ENCODE measurements at places on chromosomes 12 and 14. TPM values are rescaled to one million over a fixed set of nuclear protein-coding genes. Genes with fewer than 3 reads are reported as not detected.
A peak's percentile ranks its signal among the peaks of the same experiment; 100 is the strongest.

The SDR9C7 gene
- polyA plus RNA-seq: not detected

The GARIN6 gene
- not detected for polyA plus RNA-seq

The KLRC2 gene
- polyA plus RNA-seq: not detected

The TSPAN19 gene
- polyA plus RNA-seq: not detected

The KRT6C gene
- polyA plus RNA-seq: 0.03 TPM

The DENND5B gene
- polyA plus RNA-seq: 4.1 TPM

The ERG28 gene
- 6.0 TPM for polyA plus RNA-seq

The VIPAS39 gene
- 9.5 TPM for polyA plus RNA-seq

DNA sequence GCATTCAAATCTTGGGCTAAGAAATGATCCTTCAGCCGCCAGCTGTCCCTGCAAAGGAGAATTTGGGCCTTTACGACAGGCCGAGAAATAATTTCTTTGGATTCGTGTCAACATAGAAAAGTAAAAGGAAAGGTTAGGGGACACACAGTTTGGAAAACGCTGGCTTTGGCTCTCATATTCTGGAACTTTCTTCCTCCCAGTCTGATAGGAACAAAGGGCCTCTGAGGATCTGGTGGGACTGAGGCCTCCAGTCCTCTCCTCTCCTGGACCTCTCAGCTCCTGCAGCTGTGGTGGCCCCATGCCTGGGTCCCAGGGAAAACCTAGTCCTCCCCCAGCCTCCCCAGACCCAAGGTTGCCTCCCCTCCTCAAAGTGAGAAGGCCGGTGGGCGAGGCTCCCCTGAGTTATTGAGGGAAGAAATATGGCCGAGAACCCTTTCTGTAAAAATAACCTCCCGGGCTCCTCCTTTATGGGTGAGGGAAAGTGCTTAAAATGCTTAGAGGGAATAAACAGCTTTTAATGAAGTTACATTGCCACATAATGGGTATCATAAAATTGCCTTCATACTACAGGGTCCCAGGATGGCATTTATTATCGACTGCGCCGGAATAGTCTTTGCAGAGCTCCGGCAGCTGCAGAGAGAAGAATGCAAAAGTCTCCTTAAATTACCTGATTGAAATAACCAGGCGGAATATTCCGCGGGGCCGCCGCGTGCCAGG is 188.3 kb downstream of the PHETA1 start:
- no peak for DNase-seq
- no peaks in the 10 kb centered on the region for H3K27me3 ChIP-seq
- H3K4me1 ChIP-seq: peaks cover 13% of the 10 kb centered on the region
- H3K27ac ChIP-seq: no peak overlapping the region

DNA sequence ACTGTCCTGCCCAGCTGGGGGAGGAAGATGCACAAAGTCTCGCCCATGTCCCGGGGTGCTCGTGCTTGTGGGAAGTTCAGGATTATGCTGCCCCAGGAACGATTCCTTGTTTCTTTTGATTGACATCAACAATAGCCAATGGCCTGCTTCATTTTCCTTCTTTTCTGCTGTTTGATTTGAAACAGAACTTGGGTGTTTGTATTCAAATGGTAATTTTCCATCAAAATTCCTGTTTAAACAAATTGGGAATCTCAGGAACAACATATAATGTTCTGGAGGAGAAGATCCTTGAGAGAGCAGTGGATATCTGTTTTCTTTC is 97.4 kb downstream of the ADGRD1 start:
- H3K4me1 ChIP-seq: no peaks in the 10 kb centered on the region
- no peak overlapping the region for H3K4me3 ChIP-seq
- H3K27me3 ChIP-seq: no peaks in the 10 kb centered on the region
- no peak overlapping the region for H3K27ac ChIP-seq

DNA sequence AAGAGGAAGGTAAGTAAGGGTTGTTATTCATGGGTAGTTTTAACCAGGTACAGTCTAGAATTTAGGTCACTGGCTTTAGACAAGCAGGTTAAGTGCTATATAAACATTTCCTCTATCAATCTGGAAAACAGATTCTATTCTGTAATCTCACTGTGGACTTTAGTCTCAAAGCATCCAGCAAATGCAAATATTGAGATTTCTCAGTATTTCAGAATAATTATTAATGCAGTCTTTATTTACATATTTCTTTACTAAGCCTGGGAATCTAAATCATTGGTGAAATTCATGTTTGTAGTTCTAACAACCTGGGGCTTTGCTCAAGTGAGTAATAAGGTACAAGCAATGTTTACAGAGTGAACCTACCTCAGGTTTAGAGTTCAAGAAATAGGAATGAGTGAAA is 61.9 kb downstream of the SLC41A2 start:
- DNase-seq: peak; percentile 3
- no peak overlapping the region for H3K4me3 ChIP-seq
- no peaks in the 10 kb centered on the region for H3K36me3 ChIP-seq
- H3K27ac ChIP-seq: no peak overlapping the region

DNA sequence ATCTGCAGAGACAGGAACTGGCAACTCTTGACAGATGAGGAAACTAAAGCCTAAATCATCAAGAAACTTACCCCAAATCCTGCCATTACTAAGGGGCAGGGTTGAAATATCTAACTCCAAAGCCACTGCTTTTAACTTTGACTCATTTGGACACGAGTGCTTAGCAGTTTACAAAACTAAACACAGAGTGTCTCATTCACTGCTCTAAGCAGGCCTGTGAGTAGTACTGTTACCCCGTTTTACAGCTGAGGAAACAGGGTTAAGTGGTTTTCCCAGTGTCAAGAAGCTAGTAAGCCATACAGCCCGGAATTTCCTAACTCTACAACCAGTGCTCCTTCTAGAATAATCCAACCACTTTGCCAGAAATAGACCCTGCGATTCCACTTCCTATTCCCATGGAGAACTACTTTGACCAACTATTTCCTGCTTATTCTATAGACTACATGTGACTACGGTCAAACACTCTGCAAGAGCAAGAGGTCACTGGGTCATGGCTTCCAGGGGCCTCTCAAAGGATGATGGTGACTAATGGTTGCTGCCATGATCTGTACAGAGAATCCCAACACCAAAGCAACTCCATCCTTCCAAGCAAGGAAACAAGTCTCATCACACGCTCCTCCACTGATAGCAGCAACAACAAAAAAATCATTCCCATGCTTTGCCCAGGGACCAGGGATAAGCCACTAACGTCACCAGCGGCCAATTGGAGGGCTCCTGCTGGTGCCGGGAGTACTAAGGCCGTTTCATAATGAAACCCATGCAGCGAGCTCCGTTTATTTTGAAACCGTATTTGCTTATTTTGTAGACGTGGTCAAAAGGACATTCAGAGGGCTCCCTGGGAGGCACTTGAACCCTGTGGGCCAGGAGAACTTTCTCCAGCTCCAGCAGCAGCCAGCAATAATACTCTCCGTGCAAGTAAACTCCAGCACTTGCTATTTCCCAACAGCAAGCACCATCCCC is 56.3 kb downstream of the NUAK1 start:
- DNase-seq: no peak
- H3K36me3 ChIP-seq: no peaks in the 10 kb centered on the region
- peaks cover 4% of the 10 kb centered on the region for H3K4me1 ChIP-seq
- H3K27ac ChIP-seq: no peak overlapping the region
- H3K4me3 ChIP-seq: no peak overlapping the region
- no peaks in the 10 kb centered on the region for H3K27me3 ChIP-seq

GRCh38 chr14:96154900-96155299 is 49.7 kb upstream of the BDKRB2 start:
- H3K4me1 ChIP-seq: peaks cover 3% of the 10 kb centered on the region
- no peak overlapping the region for H3K27ac ChIP-seq
- DNase-seq: no peak
- H3K27me3 ChIP-seq: no peaks in the 10 kb centered on the region
- H3K36me3 ChIP-seq: no peaks in the 10 kb centered on the region
- H3K4me3 ChIP-seq: no peak overlapping the region

DNA sequence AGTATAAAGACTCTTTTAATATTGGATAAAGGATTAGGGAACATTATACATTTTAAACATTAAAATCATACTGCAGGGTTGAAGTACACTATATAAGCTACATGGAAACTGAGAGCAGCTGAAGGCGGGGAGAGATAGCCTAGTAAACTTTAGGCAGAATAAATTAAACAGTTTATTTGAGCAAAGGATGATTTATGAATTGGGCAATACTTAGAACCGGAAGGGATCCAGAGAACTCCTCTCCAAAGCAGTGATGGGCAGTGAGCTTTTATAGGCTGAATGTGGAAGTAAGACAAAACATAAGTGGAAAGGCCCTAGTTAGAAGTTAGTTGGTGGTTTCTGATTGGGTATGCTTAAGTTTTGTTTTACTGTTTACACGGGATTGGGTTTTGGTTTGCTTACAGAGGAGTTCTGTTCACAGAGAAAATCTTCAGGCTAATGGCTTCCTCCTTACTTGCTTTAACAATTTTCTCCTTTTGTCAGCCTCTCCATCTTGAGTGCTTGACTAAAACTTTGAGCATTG is 18.9 kb downstream of the LEMD3 start:
- H3K27ac ChIP-seq: no peak overlapping the region
- no peaks in the 10 kb centered on the region for H3K36me3 ChIP-seq
- H3K27me3 ChIP-seq: no peaks in the 10 kb centered on the region
- peaks cover 4% of the 10 kb centered on the region for H3K4me1 ChIP-seq

DNA sequence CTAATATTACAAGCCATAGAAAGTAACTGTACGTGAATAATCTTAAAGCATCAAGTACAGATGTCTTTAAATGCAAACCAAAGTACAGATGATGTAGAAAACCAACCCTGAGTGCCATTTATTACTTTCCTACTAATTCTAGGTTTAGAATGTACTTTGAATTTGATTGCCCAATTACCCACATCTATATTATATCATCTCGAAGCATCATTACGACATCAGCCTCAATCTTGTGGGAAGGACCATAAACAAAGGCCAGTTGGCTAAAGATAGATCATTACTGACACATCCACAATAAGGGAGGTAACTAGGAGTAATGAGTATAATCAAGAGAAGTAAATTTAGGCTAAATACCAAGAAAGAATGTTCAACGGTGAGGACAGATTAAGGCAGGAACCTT is 478.9 kb downstream of the BCAT1 start:
- no peaks in the 10 kb centered on the region for H3K27me3 ChIP-seq
- H3K27ac ChIP-seq: no peak overlapping the region
- H3K4me3 ChIP-seq: no peak overlapping the region
- H3K4me1 ChIP-seq: no peaks in the 10 kb centered on the region

- peaks cover 69% of the 10 kb centered on the region for H3K27me3 ChIP-seq
- H3K36me3 ChIP-seq: no peaks in the 10 kb centered on the region
- H3K27ac ChIP-seq: peak overlapping the region; percentile 48
- no peaks in the 10 kb centered on the region for H3K4me1 ChIP-seq
- no peak for DNase-seq
- no peak overlapping the region for H3K4me3 ChIP-seq
Observed at GRCh38 chr12:1533602-1534304, 60.6 kb downstream of the FBXL14 start.

- no peak overlapping the region for H3K27ac ChIP-seq
- DNase-seq: no peak
- no peaks in the 10 kb centered on the region for H3K36me3 ChIP-seq
- no peaks in the 10 kb centered on the region for H3K27me3 ChIP-seq
- H3K4me1 ChIP-seq: no peaks in the 10 kb centered on the region
Observed at GRCh38 chr12:124581307-124582107, 14.1 kb upstream of the NCOR2 start.

DNA sequence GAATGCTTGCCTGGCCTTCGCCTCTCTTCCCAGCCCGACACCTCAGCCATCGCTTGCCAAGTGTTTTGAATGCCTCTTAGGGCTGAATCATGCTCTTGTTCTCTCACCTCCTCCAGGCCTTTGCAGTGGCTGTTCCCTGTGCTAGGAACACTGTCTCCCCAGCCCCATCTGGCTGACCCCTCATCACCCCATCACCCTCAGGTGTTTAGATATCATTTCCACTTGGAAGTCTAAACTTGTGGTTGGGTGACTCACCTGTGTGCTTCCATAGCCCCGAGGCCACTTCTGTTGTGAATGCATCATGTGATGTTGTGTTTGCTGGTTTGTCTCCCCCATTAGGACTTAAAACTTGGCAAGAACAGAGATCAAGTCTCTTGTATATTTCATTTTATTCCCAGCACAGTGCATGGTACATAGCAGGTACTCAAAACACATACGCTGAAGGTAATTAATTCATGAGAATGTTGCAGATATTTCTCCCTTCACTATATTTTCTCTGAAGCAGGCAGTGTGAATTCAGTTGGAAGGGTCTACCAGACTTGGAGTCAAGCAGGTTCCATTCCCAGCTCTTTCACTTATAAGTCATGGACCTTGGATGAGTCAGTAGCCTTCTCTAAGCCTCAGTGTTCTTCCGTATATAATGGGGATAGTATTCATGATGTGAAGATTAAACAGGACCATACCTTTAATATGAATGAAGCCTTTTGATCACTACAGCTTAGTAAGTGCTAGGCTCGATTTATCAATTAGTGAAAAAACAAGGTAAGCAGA is 67.8 kb downstream of the HRK start:
- no peak overlapping the region for H3K27ac ChIP-seq
- no peaks in the 10 kb centered on the region for H3K36me3 ChIP-seq
- no peaks in the 10 kb centered on the region for H3K27me3 ChIP-seq
- no peak for DNase-seq
- H3K4me1 ChIP-seq: no peaks in the 10 kb centered on the region
- no peak overlapping the region for H3K4me3 ChIP-seq

DNA sequence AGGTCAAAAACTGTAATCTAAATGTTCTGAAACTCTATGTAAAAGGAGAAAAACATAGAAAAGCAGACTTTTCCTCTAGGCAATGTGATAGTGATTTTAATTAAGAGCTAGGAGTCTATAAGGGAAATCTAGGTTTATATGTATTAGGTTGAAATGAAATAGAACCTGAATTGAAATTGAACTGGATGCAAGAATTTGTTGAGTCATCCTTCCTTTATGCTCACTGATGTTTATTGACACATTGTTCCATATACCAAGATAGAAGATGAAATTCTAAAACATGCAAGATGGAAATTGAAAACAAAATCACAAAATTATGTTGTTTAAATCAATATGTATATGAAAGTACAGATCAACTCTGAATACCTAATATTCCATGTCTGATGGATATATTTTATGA is 170.4 kb upstream of the FLRT2 start:
- no peaks in the 10 kb centered on the region for H3K4me1 ChIP-seq
- no peak for DNase-seq
- H3K27me3 ChIP-seq: no peaks in the 10 kb centered on the region
- H3K27ac ChIP-seq: no peak overlapping the region

- no peaks in the 10 kb centered on the region for H3K27me3 ChIP-seq
- DNase-seq: no peak
- H3K4me1 ChIP-seq: no peaks in the 10 kb centered on the region
- no peak overlapping the region for H3K27ac ChIP-seq
- H3K36me3 ChIP-seq: no peaks in the 10 kb centered on the region
Observed at GRCh38 chr12:54708826-54709225, 60.7 kb upstream of the DCD start.

DNA sequence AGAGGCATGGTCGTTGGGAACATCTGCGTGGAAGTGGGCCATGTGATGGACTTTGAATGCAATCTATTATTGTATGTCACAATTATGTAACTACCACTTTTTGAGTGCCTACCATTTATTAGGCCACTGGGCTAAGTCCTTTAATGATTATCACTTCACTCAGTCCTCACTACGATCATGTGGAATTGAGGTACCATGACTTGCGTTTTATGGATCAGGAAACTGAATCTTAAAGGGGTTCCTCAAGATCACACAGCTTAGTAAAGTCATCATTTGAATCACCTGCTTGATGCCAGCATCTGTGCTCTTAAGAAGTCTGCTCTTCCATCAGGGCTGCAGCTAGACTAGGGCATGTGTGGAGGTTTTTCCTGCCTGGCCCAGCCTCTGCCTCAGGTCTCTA is 136.7 kb downstream of the DAD1 start:
- H3K36me3 ChIP-seq: no peaks in the 10 kb centered on the region
- DNase-seq: no peak
- H3K4me3 ChIP-seq: no peak overlapping the region
- H3K27ac ChIP-seq: no peak overlapping the region
- no peaks in the 10 kb centered on the region for H3K4me1 ChIP-seq

- peaks cover 67% of the 10 kb centered on the region for H3K4me1 ChIP-seq
- H3K27ac ChIP-seq: no peak within 1 kb of the TSS
- no peaks in the 10 kb centered on the region for H3K36me3 ChIP-seq
Observed at GRCh38 chr14:73237219-73237785, at the start of gene PAPLN. TSS of gene PAPLN (plus strand) at chr14:73237506. CDS start at chr14:73239779, 2,273 bp downstream.
